Fibroblast of mammary gland (primary cell): ENCODE measurements at places on chromosomes 5 and 9.

DNA sequence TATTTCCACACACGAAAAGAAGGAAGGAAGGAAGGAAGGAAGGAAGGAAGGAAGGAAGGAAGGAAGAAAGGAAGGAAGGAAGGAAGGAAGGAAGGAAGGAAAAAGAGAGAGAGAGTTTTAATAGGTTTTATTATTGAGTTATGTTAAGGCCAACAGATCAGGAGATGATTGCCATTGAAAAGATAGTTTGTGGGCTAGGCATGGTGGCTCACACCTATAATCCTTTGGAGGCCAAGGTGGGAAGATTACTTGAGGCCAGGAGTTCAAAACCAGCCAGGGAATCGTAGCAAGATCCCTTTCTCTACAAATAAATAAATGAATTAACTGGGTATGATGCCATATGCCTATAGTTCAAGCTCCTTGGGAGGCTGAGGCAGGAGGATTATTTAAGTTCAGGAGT is 877.2 kb downstream of the TLE4 start:
- DNase-seq: no peak

DNA sequence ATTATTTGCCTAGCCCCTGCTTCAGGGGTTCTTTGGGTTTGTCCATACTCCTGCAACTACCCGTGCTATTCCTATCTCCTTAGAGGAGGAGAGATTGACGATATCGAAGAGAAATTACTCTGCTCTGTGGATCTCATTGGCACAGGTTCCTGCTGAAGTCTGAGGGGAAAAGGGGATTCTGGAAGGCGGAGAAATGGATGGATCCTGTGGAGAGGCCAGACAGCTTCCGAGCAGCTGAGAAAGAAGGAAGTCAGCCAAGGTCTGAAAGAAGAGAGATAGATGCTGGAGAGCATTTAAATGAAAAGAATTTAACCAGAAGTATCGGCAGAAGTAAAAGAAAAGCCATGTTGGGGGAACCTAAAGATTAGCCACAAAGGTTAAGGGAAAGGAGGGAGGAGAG is 40.4 kb upstream of the SPATA31C2 start:
- no peak for DNase-seq

GRCh38 chr5:6886866-6887265 is 173.6 kb downstream of the TENT4A start:
- no peak for DNase-seq

GRCh38 chr5:67360047-67360446 is 163.4 kb upstream of the CD180 start:
- no peak for DNase-seq

- peak; percentile 87 for DNase-seq
Measured at GRCh38 chr9:5510360-5510931, at the start of gene PDCD1LG2. Gene PDCD1LG2, plus strand, starts transcription at chr9:5510531. Its CDS starts 12,016 bp downstream, at chr9:5522547.
